ENCODE measurements at places on chromosomes 3 and 15.

DNA sequence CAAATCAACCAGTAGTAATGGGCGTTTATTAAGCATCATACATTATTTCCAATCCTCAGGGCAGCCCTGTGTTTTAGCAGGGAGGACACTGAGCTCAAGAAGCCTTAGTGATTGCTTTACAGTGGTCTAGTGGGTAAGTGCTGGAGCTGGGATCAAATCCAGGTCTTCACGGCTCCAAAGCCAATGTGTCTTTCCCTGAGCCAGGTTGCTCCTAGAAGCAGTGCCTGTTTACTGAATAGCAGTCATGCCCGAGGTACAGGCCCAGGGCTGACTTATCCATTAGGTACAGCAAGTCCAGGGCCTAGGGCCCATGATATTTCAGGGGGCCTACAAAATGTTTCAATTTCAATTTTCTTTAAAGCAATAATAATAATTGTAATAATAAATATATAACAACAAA is 9.6 kb upstream of the SMAD6 start:
- no peak for DNase-seq

- DNase-seq = no peak
These were observed 197.7 kb downstream of the CD47 start for GRCh38 chr3:107892955-107893624.

DNA sequence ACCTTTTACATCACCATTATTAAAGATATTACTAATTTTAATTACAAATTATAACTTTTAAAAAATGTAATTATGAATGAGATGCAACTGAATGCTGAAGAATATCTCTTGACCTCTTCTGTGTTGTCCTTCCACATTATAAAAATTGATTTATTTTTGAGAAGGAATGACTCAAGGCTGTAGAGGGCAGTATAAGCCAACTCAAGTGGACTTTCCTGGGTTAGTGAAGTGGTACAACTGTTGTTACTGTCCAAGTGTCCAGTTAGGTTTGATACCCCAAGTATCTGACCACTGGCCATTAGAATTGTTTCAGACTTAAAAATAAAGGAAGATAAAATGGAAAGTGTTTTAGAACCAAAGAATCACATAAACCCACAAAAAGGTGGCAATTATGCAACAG is 51.9 kb downstream of the BBX start:
- no peak for DNase-seq

DNA sequence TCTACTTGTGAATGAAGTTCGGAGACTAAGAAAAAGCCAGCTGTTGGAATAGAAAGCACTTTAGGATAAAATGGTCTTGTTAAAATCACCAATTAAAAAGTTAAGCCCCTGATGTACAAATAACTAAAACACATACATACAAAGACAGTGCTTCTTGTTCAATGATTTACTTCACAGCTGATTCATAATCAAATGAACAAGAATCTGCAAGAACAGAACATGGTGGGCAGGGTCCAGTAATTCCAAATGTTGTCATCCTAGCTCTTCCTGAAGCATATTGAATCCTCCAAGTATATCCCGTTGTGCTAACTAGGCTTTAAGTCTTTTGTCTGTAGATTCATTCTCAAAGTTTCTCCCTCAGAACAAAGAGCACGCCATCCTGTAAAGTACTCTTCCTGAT is 24.5 kb downstream of the NIT2 start:
- no peak for DNase-seq

GRCh38 chr3:168134931-168135330 is 39.2 kb upstream of the GOLIM4 start:
- no peak for DNase-seq

GRCh38 chr3:16837602-16838001 is 47.2 kb upstream of the PLCL2 start:
- no peak for DNase-seq

- DNase-seq = no peak
These were observed 3.3 kb downstream of the C3orf70 start for GRCh38 chr3:185149591-185149990.

DNA sequence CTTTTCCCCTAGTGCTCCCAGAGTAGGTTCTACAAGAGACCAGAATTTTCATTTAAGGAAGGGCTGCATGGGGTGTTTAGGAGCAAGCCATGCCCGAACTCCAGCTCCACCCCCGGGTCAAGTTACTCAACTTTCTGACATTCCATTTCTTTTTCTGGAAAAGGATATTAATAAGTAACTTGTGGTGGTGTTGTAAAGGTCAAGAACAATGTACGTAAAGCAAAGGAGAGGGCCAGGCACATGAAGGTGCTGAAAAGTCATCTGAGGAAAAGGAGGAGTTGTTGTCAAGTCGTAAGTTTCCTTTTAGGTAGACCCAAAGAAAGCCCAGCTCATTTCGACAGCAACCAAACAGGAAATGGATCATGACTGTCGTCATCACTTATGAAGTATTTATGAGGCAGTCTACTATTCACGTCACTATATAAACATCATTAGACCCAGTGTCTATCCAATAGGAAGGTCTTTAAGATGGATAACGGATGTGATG is 319.6 kb upstream of the IL12A start:
- no peak for DNase-seq

- peak; percentile 37 for DNase-seq
These were observed at the start of gene GPR149 for GRCh38 chr3:154430014-154430413. Gene GPR149, minus strand, starts transcription at chr3:154430190. Its CDS starts 575 bp downstream, at chr3:154429615.

DNA sequence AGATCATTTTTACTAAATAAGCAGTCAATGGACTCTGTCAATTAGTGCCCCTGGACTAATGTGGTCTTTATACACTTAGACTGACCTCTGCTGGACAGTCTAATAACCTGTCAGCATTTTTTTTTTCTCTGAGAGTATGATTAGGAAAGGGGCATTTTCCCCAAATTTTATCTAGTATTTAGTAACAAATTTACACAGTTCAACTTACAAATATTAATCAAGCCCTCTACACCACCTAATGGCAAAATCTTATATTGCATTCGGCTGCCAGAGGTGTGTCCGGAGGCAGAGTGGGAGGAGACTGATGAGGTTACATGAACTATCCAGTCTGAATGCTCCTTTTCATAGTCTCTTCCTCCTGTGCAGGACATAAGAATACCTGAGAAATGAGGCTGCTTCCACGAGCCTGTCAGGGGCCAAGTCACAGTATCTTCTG is 36.0 kb upstream of the COLQ start:
- peak; percentile 33 for DNase-seq

DNA sequence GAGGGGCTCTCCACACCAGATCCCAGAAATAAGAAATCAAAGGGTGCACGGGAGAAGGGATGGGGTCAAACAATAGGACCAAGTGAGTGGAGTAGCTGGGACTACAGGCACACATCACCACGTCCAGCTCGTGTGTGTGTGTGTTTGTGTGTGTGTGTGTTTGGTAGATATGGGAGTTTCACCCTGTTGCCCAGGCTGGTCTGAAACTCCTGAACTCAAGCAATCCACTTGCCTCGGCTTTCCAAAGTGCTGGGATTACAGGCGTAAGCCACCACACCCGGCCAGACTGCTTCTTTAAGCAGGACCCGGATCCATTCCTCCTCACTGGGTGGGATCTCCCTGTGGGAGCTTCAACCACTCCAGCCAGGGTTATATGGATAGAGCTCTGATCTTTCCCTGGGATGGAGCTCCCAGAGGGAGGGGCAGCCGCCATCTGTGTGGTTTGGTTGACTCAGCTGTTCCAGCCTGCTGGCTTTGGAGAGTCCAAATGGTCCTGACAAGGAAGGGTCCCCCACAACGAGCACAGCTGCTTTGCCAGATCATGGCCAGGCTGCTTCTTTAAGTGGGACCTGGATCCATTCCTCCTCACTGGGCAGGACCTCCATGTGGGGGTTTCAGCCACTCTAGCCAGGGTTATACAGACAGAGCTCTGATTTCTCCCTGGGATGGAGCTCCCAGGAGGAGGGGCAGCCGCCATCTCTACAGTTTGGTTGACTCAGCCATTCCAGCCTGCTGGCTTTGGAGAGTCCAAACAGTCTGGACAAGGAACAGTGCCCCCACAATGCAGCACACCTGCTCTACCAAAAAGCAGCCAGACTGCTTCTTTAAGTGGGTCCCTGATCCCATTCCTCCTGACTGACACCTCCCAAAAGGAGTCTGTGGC is 9.1 kb upstream of the AVEN start:
- no peak for DNase-seq

GRCh38 chr3:31288641-31289100 is 244.1 kb upstream of the STT3B start:
- peak; percentile 62 for DNase-seq

DNA sequence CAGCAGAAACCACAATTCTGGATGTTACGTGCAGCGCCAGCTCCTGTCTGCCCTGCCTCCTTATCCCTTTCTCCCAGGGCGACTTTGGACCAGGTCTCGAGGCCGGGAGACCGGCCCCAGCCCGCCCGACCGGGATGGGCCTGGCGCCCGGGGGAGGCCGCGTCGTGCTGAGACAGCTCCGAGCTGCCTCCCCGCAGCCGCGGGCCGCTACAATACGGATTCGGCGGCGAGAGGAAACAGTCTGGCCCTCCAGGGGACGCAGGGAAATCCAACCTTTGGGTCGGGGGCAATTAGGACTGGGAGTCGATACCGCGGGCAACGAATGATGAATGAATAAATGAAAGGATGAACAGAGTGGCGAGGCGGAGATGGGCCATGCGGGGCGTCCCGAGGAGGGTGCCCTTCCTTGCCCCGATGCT is 537 bp downstream of the GRAMD2A start:
- DNase-seq = no peak

DNA sequence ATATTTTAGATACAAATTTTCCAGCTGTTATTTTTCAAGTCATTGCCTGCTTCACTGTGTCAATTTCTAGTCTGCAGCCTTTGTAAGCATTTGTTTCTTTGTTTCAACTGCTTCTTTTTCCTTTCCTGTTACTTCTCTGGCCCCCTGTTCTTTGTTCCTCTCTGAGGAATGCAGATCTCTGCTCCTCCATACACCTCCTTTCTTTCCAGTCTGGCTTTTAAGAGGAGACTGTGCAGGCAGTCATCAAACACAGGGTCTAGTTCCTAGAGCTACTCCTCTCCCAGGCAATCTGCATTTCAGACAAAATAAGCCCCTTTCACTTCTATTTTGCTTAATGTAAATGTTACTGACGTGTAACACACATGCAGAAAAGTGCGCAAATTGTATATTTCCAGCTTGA is 502.9 kb downstream of the PDCD6IP start:
- no peak for DNase-seq

DNA sequence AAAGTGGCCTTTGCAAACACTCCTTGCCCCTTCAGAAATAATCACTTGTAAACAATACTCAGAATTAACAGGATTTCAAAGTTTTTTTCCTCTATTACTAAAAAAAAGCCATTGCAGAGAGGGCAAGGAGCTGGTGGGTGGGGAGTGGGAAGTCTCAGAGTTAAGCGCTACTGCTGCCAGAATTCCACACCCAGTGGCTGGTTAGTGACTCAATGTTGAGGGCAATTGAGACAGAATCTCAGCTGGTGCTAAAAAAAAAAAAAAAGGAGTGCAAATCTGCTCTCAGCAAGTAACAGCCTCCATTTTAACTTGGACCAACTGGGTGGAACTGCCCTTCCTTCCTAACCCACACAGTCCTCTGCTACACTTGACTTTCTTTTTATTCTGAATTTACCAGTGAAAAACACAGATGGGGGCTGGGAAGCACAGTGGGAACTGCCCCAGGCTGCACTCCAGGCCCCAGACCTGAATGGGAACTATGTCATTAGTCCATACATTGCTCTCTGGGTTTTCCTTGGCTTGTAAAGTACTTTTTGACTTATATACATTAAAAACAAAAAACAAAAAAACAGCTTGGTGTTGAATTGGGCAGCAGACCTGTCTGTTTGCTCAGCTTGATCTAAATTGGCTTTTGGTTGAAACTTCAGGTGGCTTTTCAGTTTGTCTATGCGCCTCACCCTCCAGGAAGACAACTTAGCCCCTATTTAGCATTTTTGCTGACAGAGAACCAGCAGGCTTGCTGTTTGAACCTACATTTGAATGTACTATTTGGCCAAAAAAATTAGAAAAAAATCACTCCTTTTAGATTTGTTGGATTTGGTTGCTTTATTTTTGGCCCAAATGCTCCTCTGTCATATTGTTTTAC is 357.8 kb upstream of the TBL1XR1 start:
- no peak for DNase-seq

DNA sequence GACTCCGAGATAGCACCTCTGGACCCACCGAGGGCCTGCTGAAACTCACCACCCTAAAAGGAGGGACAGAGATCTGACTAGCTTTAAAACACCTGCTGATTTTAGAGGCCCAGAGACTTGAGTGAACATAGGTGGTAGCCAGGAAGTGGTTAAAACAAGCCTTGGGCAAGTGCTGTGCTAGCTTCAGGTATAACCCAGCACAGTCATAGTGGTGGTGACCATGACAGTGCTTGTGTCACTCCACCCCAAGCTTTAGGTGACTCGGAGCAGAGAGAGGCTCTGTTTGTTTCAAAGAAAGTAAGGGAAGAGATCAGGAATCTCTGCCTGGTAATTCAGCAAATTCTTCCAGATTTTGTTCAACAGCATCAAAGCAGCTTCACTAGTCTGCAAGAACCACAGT is 641.1 kb upstream of the BCHE start:
- no peak for DNase-seq

DNA sequence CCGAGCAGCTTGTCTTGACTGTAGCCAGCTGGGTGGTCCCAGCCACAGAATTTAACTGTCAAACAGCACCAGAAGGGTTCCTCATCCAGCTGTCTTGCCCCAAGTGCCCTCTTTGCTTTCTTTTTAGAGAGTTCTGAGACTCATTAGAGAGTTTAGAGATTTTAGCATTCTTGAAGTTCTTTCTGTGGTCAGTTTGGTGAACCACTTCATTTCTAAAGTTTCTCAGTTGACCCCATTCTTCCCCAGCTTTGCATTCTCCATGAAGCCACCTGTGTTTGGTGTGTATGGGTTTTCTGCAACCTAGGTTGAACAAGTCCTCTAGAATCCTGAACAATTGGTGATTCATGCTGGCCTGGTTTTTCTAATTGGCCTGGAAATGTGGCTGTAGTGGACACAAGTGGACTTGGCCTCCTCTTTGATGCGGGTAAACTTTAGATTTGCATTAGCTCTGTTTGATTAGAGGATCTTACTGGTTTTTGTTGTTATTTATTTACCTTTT is 33.7 kb downstream of the FLNB start:
- no peak for DNase-seq

DNA sequence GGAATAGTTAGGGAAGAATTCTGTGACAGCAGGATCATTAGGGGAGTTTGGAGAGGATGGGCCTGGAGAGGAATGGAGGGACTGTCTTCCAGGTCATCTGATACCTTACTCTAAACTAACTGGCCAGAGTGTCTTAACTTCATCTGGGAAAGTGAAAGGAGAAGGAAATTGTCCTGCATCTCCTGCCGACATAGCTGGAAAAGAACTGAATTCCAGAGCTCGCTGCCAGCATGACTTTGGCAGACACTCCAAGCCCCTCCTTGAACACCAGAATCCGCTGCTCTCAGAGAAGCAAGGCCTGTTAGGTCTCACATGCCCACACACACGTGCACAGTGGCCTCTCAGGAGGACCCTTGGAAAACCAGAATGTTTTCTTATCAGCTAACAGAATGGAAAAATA is 10.5 kb downstream of the ABI3BP start:
- no peak for DNase-seq

DNA sequence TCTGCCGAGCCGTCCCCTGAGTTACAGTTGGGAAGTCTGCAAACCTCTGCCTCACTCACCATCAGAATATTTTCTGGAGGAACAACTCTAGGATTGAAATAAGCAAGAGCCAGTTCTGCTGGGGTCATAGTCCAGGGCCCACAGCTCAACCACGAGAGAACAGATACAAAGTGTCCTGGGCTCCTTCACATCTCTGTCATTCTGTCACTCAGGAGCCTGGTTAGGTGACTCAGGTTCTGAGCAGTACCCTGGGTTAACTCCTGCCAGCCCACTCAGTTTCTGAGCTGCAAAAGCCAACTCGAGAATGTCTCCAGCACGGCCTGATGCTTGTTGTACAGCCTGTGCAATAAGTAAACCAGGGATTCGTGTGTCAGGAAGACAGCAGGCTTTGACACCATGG is 155.7 kb downstream of the SLCO3A1 start:
- no peak for DNase-seq

GRCh38 chr15:83380682-83381081 is 66.5 kb upstream of the SH3GL3 start:
- DNase-seq = peak; percentile 52

Measured in nephron progenitor cell (in vitro differentiated cells).